B cell (primary cell): ENCODE measurements at places on chromosomes 5 and 9. TPM values are rescaled to one million over a fixed set of nuclear protein-coding genes. Genes with fewer than 3 reads are reported as not detected.

Gene FLT4
- polyA plus RNA-seq: 0.01 and 0.61 TPM in 2 replicates

GRCh38 chr9:114631166-114631565 is 20.1 kb downstream of the TMEM268 start:
- no peak for DNase-seq

Gene CNTNAP3
- polyA plus RNA-seq: 0.04 and 0.24 TPM in 2 replicates

DNA sequence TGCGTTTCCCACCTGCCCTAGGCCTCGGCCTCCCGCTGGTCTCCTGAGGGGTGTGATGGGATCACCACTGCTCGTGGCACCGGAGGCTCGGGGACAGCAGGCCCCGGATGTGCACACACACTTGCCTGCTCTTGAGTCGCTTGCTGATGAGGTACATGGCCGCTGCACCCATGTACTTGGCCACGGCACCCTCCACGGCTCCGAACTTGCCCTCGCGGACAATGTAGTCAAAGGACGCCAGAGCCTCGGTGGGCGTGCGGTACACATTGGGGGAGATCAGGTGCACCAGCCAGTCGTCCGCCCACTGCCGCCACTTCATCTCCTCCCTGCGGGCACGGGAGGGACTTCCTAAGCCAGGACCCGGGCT is 4.7 kb downstream of the PTGES2 start:
- DNase-seq: no peak

Gene CDH12
- not detected in 2 replicates for polyA plus RNA-seq

DNA sequence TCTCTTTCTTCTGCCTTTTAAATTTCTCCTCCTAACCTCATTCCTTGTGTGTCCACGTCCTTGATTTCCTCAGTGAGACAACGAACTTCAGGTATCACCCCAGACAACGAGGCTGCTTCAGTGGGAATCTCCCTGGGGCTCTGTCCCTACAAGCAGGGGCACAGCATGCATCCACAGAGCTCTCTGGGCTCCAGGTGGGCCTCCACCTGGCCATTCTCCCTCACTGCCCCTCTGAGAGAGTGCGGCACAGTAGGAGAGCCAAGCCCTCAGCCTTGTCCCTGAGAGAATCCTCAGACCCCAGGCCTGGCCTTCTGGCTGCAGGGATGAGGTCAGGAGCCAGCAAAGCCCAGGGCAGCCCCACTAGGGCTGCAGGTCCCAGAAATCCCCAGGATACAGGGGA is 105.3 kb downstream of the LHFPL2 start:
- no peak for DNase-seq

Gene PLAC8L1
- polyA plus RNA-seq: not detected in 2 replicates

Gene CCNI2
- polyA plus RNA-seq: 0.04 and 0.39 TPM in 2 replicates

DNA sequence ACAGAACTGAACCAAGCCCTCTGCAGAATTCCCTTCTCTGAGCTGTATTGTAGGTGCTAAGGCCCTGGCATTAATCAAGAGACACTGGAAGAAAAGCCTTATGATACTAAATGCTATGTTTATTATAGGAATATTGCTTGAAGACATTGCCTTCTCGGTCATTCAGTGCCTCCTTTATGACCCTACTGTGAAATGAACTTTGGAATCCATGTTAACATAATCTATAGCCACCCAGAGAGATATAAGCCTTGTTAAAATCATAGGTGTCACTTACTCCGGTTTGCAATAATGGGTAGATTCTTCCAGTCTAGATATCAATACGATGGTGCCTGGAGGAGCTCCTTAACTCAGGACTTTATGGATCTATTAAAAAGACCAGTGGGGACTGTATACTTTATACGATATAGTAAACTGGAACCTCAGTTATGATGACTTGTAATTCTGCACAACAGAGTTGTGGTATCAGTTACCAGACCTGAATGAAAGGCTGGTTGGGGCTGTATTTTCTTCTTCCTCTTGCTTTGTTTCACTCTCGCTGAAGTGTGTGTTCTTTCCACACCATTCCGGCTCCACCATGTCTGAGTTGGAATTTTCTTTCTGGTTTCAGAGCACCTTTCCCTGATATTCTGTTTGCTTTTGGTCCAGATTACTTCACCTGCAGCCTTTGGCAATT is 154.5 kb downstream of the DROSHA start:
- DNase-seq: no peak

Gene GOLM1
- 0.06 TPM in 1 of 2 replicates, not detected in the other for polyA plus RNA-seq

DNA sequence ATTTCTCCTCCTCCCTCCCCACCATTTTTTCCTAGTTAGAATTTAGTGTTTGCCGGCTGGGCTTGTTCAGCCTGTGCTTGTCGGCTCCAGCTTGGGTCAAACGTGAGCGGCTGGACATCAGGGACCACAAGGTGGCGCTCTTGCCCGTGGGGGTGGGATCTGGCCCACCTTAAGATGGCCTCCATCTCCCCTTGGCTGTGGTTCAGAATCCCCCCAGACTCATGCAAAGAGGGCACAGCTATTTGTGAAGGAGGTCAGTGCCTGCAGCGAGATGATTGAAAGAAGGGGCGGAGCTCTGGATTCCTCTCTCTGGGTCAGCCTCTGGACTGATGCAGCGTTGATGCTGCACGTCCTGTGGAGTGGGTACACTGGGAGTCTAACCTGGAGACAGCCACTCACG is 283.3 kb upstream of the TUT7 start:
- no peak for DNase-seq

Gene GABRG2
- polyA plus RNA-seq: not detected in 2 replicates

Gene ARHGEF39
- 0.35 and 0.40 TPM in 2 replicates for polyA plus RNA-seq

- no peak for DNase-seq
Measured at GRCh38 chr5:179292681-179293635, 52.3 kb downstream of the ADAMTS2 start.

- no peak for DNase-seq
Measured at GRCh38 chr5:146240951-146241350, 37.5 kb downstream of the RBM27 start.

DNA sequence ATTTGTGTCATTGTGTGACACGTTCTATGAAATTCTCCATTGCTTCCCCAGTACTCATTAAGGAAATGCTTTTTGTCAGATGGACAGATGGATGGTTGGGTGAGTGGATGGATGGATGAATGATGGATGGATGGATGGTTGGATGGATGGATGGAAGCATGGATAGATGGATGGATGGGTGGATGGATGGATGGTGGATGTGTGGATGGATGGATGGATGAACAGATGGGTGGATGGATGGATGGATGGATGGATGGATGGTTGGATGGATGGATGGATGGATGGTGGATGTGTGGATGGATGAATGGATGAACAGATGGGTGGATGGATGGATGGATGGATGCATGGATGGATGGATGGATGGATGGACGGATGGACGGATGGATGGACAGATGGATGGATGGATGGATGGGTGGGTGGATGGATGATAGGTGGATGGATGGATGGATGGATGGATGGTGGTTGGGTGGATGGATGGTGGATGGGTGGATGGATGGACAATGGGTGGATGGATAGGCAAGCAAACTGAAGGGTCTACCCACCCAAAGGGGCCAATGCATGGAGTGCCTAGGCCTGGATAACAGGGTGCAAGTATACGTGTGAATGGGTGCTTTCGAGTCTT is 24.0 kb upstream of the GTF3C5 start:
- no peak for DNase-seq

Gene PDE6A
- polyA plus RNA-seq: not detected in 2 replicates

DNA sequence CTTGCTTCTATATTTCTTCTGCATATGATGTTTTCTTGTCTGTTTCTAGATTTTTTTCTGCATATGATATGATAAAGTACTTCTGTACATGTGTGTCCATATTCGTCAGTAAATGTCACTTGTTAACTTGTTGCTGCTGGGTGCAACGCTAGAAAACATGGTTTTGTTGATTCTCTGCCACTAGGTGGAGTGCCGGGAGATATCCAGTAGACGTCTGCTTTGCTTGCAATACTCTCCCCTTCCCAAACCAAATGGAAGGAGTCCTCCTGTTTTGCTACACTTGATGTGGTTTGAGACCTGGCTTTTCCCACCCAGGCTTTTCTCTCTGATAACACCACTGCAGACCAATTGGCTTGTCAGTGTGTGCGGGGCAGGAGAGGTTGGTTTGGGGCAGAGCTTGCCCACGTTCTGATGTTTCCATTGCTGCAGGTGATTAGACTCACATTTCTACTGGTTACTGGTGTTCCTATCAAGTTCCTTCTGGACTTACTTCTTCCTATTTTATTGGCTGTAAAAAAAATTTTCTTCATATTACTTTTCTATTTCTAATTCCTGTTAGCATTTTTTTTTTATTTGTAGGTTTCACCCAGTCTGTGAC is 900.0 kb upstream of the CDH10 start:
- DNase-seq: no peak

DNA sequence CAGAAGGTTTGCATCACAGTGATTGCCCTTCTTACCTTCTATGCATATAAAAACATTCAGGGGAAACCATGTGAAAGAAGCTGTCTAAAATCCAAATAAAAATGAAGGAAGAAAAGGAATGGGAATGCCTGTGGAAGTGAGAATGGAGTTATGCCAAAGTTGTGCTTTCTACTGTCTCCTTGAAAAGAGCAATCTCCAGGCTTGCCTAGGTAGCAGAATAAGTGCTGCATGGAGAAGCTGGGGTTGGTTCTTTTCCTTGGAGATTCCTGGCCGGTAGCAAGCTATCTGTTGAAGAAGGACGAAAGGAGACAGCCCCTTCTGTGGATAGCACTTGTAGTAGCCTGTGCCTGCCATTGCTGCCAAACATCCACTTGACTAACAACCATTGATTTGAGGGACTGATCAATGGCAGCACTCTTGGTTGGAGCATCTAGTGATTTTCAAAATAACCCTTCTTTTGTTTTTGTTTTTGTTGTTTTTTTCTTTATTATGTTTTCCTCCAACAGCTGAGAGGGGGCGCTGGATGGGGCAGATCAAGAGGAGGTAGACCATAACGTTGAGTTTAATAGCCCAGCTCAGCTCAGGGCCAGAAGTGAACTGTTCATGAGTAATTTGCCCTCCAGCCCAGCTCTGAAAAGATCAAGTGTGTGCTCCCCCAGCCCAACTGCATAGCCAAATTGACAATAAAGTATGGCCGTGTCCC is 1.6 kb downstream of the PLCXD3 start:
- no peak for DNase-seq

Gene ZNG1C
- polyA plus RNA-seq: 24.2 and 48.9 TPM in 2 replicates

GRCh38 chr5:52342361-52342760 is 445.4 kb upstream of the ITGA1 start:
- no peak for DNase-seq

GRCh38 chr9:112789473-112789872 is 38.9 kb downstream of the SNX30 start:
- no peak for DNase-seq

DNA sequence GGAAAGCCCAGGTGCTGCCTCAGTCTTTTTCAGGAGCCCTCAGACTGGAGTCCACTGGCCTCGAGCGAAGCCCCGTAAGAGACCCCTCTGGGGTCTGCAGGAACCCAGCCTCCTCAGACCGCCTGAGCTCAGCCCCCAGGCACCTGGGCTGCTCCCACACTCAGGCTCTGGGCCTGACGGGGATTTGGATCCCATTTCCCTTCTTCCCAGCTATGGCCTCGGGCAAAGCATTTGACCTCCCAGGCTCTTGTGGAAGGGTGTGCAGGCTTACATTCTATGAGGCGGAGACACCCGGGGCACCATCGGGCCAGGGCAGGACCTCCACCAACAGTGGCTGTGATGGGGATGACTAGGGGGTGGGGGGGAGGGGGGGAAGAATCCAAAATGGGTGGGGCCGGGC is 4.5 kb downstream of the AGPAT2 start:
- no peak for DNase-seq

- DNase-seq: no peak
Measured at GRCh38 chr5:7419846-7420245, 23.9 kb downstream of the ADCY2 start.

DNA sequence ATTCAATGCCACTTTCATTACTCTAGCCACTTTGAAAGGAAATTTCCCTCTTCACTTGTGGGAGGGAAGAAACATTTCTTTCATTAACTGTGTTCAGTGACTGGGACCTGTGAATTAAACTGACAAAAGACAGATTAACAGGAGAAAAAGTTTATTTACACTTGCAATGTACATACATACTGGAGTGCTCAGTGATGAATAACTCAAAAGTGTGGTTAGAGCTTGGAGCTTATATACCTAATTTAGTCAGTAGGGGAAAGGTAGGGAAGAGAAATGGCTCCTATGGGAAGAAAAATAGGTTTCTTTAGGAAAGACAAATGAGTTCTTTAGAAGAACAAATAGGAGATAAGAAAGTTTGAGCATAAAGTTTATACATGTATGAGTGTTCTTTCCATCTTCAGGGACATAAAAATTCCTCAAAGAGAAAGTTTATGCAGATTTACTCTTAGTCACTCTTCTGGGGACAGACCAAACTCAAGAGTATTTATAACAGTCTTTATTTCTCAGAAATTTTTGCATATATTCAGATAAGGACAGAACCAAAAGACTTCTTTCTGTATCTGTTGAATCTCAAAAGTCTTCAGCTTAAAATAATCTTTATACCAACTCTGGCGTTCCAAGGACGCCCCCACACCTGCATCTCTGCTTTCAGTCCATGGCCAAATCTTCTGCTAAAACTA is 120.0 kb upstream of the RAI14 start:
- DNase-seq: no peak

DNA sequence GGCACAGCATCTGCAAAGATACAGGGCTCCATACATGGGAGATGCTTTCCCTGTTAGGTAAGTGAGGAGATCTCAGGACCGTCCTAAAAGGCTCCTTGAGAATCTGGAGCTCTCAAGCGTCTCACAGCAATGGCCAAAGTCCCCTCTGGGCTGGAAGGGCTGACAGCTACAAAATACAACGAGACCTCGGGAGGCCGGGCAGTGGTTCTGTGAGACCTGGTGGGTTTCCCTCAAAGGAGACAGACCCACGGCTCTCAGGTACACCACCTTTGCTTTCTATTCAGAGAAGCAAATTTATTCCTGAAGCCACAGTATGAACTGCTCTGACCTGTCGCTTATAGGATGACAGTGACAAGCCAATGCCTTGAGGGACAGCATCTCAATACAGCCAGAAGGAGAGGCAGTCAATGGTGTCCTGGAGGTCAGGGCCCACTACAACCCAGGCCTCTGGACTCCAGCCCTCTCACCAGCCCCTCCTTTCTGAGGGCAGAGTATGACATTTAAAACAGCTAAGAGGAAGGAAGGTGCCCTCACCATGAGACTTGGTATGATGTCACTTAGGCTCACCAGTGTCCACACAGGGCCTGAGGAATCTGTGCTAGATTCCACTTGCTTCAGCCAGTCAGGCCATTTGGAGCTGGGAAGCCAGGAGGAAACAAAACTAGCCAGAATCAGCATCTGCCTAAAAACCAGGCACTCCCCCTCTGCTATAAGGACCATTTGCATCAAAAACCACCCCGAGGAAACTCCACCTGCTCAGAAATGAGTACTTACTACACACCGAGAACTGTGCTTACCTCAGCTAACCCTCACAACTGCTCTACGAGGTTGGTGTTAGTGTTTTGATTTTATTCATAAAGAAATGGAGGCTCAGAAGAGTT is 86.5 kb upstream of the FSTL4 start:
- peak; percentile 15 for DNase-seq
